CD4-positive, alpha-beta memory T cell (primary cell): ENCODE measurements at places on chromosomes 7 and 10. TPM values are rescaled to one million over a fixed set of nuclear protein-coding genes. Genes with fewer than 3 reads are reported as not detected.
A peak's percentile ranks its signal among the peaks of the same experiment; 100 is the strongest.

DNA sequence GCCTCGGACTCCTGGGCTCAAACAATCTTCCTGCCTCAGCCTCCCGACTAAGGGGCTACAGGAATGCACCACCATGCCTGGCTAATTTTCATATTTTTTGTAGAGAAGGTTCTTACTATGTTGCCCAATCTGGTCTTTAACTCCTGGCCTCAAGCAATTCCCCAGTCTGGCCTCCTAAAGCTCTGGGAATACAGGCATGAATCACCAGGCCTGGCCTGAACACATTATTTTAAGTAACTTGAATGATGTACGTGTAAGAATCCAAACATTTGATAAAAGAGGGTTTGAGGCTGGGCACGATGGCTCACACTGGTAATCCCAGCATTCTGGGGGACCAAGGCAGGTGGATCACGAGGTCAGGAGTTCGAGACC, 13.0 kb upstream of the BAMBI start:
- H3K4me3 ChIP-seq, result no peak overlapping the region
- H3K27me3 ChIP-seq, result peaks cover 20% of the 10 kb centered on the region
- peaks cover 4% of the 10 kb centered on the region for H3K4me1 ChIP-seq
- DNase-seq, result no peak
- no peaks in the 10 kb centered on the region for H3K36me3 ChIP-seq

LIPN gene
- 0.22 TPM for polyA plus RNA-seq

DNA sequence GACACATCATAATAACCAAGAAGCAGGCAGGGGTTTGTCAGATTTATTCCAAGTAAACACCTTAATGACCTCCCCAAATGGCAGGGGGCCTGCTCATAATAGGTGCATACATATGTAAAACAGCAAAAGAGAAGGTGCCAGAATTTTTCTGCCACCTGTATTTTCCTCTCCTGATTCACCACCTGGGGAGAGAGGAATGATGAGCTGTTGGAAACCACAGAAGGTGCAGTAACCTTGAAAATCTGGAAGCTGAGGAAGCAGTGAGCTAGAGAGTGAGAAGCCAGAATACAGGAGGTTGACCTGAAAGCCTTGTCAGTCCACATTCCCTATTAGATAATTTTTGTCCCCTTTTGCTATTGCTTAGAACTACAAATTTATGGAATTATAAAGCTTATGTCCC, 46.2 kb upstream of the PDE1C start:
- H3K27me3 ChIP-seq, result no peaks in the 10 kb centered on the region
- H3K4me3 ChIP-seq, result no peak overlapping the region
- no peaks in the 10 kb centered on the region for H3K4me1 ChIP-seq
- no peak for DNase-seq
- no peak overlapping the region for H3K27ac ChIP-seq

DNA sequence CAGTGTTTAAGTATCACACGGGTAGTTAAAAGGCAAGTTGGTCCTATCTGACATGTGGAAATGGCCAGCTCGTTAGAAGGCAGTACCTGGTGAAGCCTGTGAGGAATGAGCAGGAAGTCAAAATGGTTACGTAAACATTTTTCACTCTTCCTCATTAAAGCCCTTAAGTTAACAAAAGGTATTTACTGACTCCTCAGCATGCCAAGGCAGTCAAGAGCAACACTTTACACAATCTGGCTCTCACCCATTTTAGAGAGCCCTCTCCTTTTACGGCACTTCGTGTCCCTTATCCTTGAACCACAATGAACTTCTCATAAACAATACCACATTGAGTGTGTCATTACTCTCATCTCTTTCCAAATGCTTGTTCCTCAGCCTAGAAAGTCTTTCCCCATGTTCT, 11.0 kb upstream of the RSBN1L start:
- H3K27me3 ChIP-seq, result no peaks in the 10 kb centered on the region
- H3K36me3 ChIP-seq, result no peaks in the 10 kb centered on the region
- peaks cover 21% of the 10 kb centered on the region for H3K4me1 ChIP-seq
- H3K27ac ChIP-seq, result no peak overlapping the region

ANK3 gene
- 31.7 TPM for polyA plus RNA-seq

DNA sequence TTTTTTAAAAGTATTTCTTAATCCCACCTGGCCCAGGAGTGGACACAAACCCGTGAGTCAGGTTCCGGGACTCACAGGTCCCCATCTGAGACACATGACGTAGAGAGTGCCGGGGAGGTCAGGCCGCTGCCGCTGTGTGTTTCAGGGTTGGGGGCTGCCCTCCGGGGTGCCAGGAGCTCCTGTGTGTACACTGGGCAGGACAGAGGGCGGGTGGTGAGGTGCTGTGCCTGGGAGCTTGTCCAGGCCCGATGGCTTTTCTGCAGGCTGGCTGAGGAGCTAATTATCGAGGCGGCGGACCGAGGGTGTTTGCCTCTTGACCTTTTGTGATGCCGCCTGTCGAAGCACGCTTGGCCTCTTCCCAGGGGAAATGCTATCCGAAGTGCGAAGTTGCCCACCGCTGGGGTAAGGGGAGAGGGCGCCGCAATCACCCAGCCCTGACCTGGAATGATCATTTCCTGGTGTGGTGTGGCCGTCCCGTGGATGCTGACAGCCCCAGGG, 42.1 kb downstream of the FOXL3 start:
- DNase-seq, result no peak
- no peaks in the 10 kb centered on the region for H3K27me3 ChIP-seq
- H3K27ac ChIP-seq, result no peak overlapping the region
- H3K4me3 ChIP-seq, result no peak overlapping the region

DNA sequence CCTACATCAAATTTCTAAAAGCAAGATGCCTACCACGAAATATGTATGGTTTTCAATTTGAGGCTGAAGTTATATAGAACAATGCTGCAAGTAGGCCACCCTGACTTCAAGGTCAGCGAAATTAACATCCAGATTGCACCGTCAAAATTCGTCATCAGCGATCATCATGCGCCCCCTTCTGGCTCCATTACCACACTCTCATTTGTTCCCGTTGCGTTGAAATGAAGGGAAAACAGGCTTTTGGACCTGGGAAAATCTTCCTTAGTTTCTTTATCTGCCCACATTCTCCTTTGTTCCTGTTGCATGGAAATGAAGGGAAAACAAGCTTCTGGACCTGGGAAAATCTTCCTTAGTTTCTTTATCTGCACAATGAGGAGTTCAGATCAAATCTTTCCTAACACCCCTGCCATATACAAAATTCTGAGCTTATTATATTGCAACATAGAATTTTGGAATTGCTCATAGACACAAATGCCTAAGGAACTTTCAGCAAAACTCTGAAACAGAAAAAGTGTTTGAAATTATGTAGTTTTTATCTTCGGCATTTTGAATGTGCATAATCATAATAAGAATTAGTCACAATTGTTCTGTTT, 98.2 kb upstream of the PRKCQ start:
- H3K27ac ChIP-seq, result no peak overlapping the region
- H3K4me3 ChIP-seq, result no peak overlapping the region
- H3K36me3 ChIP-seq, result no peaks in the 10 kb centered on the region
- peaks cover 3% of the 10 kb centered on the region for H3K27me3 ChIP-seq
- no peaks in the 10 kb centered on the region for H3K4me1 ChIP-seq
- DNase-seq, result peak; percentile 59

GRCh38 chr7:128729494-128729893, 9.7 kb upstream of the CALU start:
- no peak overlapping the region for H3K4me3 ChIP-seq
- no peak overlapping the region for H3K27ac ChIP-seq
- no peaks in the 10 kb centered on the region for H3K4me1 ChIP-seq
- no peaks in the 10 kb centered on the region for H3K36me3 ChIP-seq
- peaks cover 5% of the 10 kb centered on the region for H3K27me3 ChIP-seq
- no peak for DNase-seq
